ENCODE measurements at places on chromosomes 7 and 10.
A peak's percentile ranks its signal among the peaks of the same experiment; 100 is the strongest.

DNA sequence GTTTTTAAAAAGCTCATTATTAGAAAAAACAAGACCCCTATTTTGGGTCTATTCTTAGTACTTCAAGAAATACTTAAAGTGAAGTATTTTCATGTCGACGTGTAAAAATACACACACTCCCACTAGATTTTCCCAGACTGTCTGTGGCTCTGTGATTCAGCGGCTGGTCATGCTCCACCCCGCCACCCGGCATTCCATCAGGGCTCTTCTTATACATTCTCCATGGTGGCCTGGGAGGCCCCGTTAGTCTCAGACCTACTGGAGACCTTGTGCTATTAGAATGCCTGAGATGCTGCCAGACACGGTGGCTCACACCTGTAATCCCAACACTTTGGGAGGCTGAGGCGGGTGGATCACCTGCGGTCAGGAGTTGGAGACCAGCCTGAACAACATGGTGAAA lies 13.1 kb downstream of the TECPR1 start:
- peak; percentile 9 for DNase-seq

DNA sequence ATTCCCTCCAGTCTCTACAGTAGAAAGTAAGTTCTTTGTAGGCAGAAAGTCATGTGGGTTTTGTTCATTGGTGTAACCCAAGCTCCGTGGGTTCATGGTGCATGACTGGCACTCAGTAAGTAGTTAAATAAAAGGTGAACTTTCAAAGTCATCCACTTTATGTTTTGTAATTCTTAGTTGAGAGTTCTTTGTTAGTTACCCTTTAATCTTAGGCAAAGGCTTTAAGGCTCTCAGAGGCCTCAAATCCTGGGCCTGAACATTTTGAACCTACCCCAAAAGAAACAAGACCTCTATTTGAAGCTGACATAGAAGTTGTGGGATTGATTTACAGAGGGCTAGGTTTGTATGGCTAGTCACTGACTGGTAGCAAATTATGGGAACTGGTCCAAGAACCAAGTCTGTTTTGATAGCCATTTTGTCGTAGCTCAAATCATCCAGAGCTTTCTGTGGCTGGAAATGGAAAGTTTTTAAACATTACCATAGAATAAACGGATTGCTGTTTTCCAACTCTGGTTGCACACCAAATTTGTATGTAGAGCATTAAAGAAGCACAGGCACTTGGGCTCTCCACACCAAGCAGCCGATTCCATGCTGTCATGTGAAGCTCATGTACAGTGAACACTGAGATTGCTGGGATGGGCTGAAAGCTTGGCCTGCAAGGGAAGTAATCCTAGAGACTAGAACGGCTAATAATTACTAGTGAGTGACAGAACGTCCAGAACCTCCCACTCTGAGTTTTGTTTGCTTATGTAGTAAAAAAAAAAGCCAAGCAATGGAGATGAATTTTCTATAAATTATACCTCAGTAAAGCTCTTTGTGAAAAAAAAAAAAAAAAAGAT lies 53.5 kb downstream of the DENND11 start:
- peak; percentile 44 for DNase-seq

GRCh38 chr7:157271991-157272324 lies 64.8 kb upstream of the DNAJB6 start:
- DNase-seq = peak; percentile 75

DNA sequence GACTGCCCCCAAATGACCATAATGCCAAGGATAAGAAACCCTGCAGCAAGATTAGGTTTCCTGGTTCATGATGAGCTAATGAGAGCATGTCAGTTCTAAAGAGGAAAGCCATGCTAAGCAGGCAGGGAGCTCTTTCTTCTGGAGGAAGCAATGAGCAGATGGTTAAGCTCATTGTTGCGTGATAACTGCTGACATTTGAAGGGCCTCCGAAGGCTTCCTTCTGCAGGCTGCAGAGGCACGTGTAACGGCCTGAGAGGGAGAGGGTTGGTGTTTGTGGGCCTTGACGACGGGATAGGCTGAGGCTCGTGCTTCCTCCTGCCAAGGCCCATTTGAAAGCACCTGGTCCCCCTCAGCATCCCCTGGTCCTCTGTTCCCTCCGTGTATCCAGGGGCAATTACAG lies 63.5 kb upstream of the BTBD16 start:
- no peak for DNase-seq

- no peak for DNase-seq
Measured at GRCh38 chr7:159040146-159040545, 104.5 kb downstream of the VIPR2 start.

DNA sequence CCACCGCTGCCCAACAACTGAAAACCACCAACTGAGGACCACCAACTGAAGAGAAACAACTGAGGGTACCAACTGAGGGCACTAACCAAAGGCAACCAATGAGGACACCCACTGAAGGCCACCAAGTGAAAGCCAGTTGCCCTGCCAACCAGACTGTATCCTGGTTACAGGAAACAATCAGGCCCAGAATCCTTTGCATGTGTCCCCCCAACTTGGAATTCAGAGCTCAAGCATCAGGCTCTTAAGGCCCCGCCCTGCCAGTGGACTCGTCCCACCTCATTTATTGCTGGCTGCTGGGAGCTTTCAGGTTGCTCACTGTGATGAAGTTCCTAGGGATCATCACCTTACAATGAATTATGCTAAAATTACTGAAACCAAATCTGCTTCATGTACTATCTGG lies 76.6 kb upstream of the ABI1 start:
- DNase-seq = no peak

DNA sequence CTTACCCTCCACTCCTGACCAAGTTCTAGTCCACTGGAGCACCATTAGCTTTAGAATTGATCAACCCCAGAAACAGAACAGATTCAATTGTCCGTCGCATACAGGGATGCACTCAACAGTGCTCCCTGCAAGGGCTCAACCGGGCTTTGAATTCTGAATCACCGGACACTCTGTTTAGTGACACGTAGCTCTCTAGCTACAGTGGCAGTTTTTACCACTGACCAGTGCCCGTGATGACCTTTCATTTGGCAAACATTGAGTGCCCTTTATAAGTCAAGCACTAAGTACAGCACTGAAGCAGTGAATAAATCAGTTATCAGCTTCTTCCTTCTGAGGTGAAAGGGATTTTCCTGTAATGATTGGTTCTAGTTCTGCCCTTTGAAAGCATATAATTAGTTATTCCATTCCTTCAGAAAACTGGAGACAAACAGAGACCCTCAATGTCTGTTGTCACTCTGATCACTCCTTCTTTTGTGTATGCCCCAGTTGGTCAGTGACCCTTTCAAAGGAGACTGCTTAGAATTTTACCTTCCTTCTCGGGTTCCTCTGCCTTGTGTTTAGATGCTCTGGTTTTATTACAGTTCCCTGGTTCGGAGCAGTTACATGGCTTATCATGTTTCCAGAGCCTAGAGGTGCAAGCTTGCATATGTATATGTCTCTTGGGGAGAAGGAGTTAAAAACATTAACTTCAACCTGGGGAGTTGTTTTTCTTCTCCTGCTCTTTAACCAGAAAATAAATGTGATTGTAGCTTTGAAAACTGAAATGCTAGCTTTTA lies 68.9 kb downstream of the ZNF365 start:
- DNase-seq = no peak

DNA sequence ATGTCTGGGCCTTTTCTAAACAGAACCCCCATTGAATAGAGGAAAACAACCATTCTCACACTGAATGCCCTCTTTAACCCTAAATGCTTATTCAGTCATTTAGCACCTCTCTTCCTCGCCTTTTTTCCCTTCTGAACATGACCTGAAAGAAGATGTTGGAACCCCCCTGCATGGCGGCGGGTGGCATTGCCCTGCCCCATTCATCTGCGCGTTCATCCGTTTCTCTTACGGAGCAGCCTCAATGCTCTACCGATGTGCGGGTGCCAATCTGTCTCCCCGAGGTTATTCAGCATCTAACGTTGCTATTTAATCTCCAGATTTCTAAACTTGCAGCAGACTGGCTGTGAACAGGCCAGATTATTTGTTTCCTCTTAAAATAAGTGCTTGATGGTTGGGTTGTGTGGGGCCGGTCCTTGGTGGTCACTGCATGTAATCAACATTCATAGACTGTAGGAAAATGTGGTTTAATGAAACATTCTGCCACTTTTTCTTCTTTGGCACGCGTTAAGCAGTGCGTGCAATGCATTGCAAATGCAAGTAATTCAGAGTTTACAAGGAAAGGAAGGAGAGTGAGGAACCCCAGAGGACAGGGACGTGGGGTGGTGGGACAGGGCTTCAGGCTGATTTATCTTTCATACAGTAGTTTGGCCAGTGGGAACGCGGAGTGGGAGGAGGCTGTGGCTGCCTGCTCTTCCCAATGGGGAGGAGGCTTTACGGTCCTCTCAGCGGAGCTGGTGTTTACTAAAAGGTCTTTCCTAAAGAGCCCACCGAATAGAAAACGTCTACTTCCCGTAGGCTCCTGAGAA lies 286.7 kb downstream of the DPP6 start:
- DNase-seq = no peak

GRCh38 chr7:136293841-136294391 lies 316.8 kb upstream of the MTPN start:
- no peak for DNase-seq

DNA sequence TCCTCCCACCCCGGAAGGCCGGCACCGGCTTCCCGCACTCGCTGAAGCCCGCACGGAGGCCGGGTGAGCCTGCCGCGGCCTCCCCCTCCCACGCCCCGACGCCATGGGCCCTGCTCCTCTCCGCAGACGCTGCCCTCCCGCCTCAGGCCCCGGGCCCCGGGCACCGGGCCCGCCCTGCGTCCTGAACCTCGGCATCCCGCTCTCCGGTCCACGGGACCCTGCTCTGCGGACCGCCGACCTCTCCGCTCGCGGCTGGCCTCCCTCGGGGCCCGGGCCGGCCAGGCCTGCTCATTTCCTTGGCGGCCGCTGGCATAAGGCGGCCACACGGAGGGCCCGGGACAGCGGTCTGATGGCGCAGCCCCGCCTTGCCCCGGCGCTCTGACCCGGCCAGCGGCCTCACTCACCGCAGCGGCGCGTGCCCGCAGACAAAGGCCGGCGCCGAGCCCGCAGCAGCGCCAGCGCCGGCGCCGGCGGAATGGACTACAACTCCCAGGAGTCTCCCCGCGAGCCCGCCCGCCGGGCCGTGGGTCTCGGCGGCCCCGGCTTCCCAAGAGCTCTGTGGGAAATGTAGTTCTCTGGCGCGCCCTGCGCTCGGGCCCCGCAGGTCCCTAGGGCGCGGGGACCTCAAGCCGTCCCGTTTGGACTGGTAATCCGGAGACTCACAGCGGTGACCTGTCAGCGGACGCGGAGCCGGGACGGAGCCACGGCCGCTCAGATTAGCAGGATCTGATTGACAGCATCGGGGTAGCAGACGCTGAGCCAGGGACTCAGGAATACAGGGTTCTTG lies at the start of gene ZNF32:
Gene ZNF32 (minus strand): TSS at position 484 of the 787 bp plus-strand sequence. CDS start 2,748 bp downstream, outside the sequence.
- peak; percentile 88 for DNase-seq

- DNase-seq = no peak
Measured at GRCh38 chr10:121990015-121990677, 1.2 kb downstream of the TACC2 start.

GRCh38 chr10:74824184-74824899 lies 2.1 kb upstream of the KAT6B start:
- no peak for DNase-seq

- DNase-seq = no peak
Measured at GRCh38 chr10:96402417-96403305, 43.9 kb upstream of the OPALIN start.

GRCh38 chr10:92081641-92082040 lies 158.1 kb downstream of the BTAF1 start:
- DNase-seq = peak; percentile 50

DNA sequence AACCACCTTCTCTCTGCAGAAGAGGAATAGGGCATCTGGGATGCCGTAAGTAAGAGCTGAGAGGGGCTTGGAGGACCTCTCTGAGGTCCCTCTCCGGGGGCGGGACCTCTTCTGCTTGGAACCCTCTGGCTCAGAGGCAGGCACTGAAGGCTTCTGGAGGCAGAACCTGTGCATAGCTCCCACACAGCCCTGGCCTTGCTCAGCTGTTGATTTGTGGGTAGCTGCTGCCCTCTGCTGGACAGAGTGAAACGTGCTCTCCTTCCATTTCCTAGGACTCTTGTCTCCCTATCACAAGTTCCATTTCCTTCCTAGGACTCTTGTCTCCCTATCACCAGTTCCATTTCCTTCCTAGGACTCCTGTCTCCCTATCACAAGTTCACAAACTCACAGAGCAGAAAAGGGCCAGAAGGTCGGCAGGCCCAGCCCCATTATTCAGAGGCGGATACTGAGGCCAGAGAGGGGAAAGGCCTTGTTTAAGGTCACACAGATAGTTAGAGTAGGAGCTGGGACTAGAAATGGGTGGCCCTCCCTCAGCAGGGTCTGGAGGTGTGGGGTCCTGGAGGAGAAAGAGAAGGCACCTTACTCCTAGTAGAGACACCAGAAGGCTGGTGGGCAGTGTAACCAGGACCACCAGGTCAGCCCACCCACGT lies 30.3 kb upstream of the GARS1 start:
- peak; percentile 86 for DNase-seq

DNA sequence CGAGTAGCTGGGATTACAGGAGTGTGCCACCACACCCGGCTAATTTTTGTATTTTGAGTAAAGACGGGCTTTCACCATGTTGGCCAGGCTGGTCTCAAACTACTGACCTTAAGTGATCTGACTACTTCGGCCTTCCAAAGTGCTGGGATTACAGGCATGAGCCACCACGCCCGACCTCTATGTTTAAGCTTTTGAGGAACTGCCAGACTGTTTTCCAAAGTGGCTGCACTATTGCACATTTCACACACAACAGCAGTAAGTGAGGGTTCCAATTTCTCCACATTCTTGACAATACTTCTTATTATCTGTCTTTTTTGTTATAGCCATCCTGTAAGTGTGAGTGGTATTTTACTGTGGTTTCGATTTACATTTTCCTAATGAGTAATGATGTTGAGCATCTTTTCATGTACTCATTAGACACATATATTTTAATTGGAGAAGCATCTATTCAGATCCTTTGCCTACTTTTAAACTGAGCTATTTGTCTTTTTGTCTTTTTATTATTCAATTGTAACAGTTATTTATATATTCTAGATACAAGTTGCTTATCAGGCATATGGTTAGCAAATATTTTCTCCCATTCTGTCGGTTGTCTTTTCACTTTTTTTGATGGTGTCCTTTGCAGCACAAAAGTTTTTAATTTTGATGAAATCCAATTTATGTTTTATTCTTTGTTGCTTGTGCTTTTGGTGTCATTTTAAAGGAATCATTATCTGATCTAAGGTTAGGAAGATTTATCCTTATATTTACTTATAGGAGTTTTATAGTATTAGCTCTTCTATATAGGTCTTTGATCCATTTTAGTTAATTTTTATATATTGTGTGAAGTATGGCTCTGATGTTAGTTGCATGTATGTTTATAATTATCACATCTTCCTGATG lies 12.8 kb upstream of the IRF5 start:
- no peak for DNase-seq

GRCh38 chr10:90197766-90198165 lies 496.4 kb downstream of the KIF20B start:
- peak; percentile 42 for DNase-seq
